ENCODE measurements at places on chromosomes 1 and 21. TPM values are rescaled to one million over a fixed set of nuclear protein-coding genes. Genes with fewer than 3 reads are reported as not detected.
A peak's percentile ranks its signal among the peaks of the same experiment; 100 is the strongest.

- no peaks in the 10 kb centered on the region for H3K4me1 ChIP-seq
- H3K4me3 ChIP-seq: no peak overlapping the region
- no peaks in the 10 kb centered on the region for H3K36me3 ChIP-seq
- DNase-seq: no peak
- H3K27ac ChIP-seq: no peak overlapping the region
Measured at GRCh38 chr1:192343344-192343743, 26.6 kb downstream of the RGS21 start.

DNA sequence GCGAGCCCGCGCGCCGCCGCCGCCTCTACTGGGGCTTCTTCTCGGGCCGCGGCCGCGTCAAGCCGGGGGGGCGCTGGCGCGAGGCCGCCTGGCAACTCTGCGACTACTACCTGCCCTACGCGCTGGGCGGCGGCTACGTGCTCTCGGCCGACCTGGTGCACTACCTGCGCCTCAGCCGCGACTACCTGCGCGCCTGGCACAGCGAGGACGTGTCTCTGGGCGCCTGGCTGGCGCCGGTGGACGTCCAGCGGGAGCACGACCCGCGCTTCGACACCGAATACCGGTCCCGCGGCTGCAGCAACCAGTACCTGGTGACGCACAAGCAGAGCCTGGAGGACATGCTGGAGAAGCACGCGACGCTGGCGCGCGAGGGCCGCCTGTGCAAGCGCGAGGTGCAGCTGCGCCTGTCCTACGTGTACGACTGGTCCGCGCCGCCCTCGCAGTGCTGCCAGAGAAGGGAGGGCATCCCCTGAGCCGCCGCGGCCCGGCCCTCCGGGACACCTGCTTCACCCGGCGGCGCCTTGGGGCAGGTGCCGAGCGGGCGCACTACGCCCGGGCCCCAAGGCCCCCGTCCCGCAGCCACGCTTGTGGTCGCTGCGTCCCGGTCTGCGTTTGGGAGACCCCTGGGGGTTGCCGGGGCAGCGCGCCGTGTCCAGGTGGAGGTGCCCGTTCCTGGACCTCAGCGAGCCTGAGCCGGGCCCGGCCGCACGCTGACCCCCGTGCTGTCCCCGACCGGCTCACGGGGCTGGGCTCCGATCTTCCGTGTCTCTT is 944 bp downstream of the B3GALT6 start:
- H3K27ac ChIP-seq: no peak overlapping the region
- DNase-seq: no peak
- peaks cover 19% of the 10 kb centered on the region for H3K4me1 ChIP-seq
- peaks cover 26% of the 10 kb centered on the region for H3K36me3 ChIP-seq

MTMR11 gene
- total RNA-seq: 0.58 TPM

- H3K27me3 ChIP-seq: peaks cover 3% of the 10 kb centered on the region
- H3K4me3 ChIP-seq: no peak overlapping the region
- DNase-seq: no peak
- H3K36me3 ChIP-seq: no peaks in the 10 kb centered on the region
- no peak overlapping the region for H3K27ac ChIP-seq
Measured at GRCh38 chr1:175885326-175885725, 141.9 kb upstream of the TNR start.

GRCh38 chr21:18356801-18357200 is 46.8 kb downstream of the TMPRSS15 start:
- H3K4me3 ChIP-seq: no peak overlapping the region
- no peak for DNase-seq
- no peak overlapping the region for H3K27ac ChIP-seq
- no peaks in the 10 kb centered on the region for H3K36me3 ChIP-seq
- no peaks in the 10 kb centered on the region for H3K27me3 ChIP-seq

PTGER3 gene
- total RNA-seq: 0.10 TPM

CR1L gene
- total RNA-seq: not detected

DNA sequence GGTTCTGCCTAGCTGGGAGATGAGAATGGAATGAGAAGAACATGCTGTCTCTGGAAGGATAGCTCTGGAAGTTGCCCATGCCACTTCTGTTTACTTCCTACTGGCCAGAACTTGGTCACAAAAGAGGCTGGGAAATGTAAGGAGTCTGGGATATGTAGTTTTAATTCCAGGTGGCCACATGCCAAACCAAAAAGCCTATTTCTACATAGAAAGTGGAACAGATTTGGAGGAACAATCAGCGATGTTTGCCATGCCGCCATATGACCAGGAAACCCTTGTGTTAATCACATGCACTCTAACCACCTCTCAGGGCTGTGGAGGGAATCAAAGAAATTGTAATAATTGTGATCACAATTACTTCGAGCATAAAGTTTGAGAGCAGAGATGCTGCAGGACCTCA is 10.0 kb upstream of the OLIG2 start:
- H3K4me3 ChIP-seq: no peak overlapping the region
- H3K27me3 ChIP-seq: peaks cover 37% of the 10 kb centered on the region
- no peak overlapping the region for H3K27ac ChIP-seq
- peaks cover 15% of the 10 kb centered on the region for H3K4me1 ChIP-seq
- DNase-seq: no peak
- no peaks in the 10 kb centered on the region for H3K36me3 ChIP-seq

DNA sequence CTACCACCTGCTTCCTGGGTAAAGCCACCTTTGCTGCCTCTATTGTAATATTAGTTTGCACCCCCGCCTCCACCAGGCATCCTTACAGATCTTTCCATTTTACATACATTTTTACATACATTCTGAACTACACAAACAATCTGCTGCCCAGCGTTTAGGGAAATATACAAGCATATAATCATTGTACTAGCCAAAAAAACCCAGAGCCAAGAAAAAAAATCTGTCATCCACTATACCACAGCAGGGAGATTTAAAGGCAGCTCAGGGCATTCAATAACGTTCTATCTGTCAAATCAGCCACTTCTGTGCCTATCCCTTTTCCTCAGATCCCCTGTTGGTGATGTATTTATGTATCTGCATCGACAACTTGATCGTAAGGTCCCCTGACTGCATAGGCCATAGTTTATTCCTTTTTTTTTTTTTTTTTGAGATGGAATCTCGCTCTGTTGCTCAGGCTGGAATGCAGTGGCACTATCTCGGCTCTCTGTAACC is 43.0 kb downstream of the GNG12 start:
- no peak overlapping the region for H3K27ac ChIP-seq
- H3K4me1 ChIP-seq: no peaks in the 10 kb centered on the region
- H3K4me3 ChIP-seq: no peak overlapping the region
- H3K27me3 ChIP-seq: no peaks in the 10 kb centered on the region
- no peaks in the 10 kb centered on the region for H3K36me3 ChIP-seq
- no peak for DNase-seq

GRCh38 chr1:110481968-110482623 is 31.1 kb downstream of the PROK1 start:
- no peak overlapping the region for H3K27ac ChIP-seq
- no peaks in the 10 kb centered on the region for H3K27me3 ChIP-seq
- H3K36me3 ChIP-seq: no peaks in the 10 kb centered on the region
- DNase-seq: no peak
- no peaks in the 10 kb centered on the region for H3K4me1 ChIP-seq
- no peak overlapping the region for H3K4me3 ChIP-seq

DNA sequence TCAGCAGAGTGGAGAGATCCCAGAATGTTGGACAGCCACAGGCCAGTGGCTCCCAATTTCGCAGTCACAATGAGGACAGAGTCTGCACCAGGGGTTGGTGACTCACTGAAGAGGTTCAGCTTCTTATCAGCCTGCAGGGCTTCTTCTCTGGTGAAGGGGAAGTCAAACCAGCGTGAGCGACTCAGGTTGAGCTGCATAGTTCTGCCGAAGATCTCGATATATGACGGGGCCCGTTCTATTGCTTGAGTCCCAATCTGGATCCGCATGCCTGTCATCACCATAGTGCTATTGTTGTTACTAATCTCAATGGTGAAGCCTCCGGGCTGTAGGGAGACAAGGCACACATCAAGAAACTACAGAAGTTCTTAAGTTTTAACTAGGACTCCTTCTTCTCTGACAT is 58.5 kb downstream of the UBR4 start:
- no peaks in the 10 kb centered on the region for H3K27me3 ChIP-seq
- H3K4me3 ChIP-seq: no peak overlapping the region
- DNase-seq: no peak
- H3K36me3 ChIP-seq: peaks cover 23% of the 10 kb centered on the region
- H3K27ac ChIP-seq: no peak overlapping the region

GRCh38 chr1:185561629-185562028 is 172.6 kb upstream of the HMCN1 start:
- peaks cover 40% of the 10 kb centered on the region for H3K4me1 ChIP-seq
- no peak for DNase-seq
- H3K4me3 ChIP-seq: no peak overlapping the region
- no peaks in the 10 kb centered on the region for H3K27me3 ChIP-seq
- H3K27ac ChIP-seq: peak overlapping the region; percentile 36

BTG3 gene
- 68.7 TPM for total RNA-seq

- H3K27me3 ChIP-seq: peaks cover 3% of the 10 kb centered on the region
- no peak for DNase-seq
- no peak overlapping the region for H3K4me3 ChIP-seq
- no peak overlapping the region for H3K27ac ChIP-seq
- H3K36me3 ChIP-seq: no peaks in the 10 kb centered on the region
Measured at GRCh38 chr1:86035101-86035500, 121.5 kb downstream of the COL24A1 start.
